Stimulated activated CD8-positive, alpha-beta memory T cell treated with anti-CD3 and anti-CD28 coated beads, Interleukin-7, amount 100 ng/mL, for 24 hours (primary cell): ENCODE measurements at places on chromosomes 13 and 19.

GRCh38 chr13:33207615-33207961 is 78.0 kb downstream of the STARD13 start:
- DNase-seq: no peak

- DNase-seq: no peak
These were observed 1.4 kb downstream of the SUGP2 start for GRCh38 chr19:19031891-19032290.

- peak; percentile 5 for DNase-seq
These were observed 9.8 kb downstream of the CLEC4M start for GRCh38 chr19:7772752-7773291.

DNA sequence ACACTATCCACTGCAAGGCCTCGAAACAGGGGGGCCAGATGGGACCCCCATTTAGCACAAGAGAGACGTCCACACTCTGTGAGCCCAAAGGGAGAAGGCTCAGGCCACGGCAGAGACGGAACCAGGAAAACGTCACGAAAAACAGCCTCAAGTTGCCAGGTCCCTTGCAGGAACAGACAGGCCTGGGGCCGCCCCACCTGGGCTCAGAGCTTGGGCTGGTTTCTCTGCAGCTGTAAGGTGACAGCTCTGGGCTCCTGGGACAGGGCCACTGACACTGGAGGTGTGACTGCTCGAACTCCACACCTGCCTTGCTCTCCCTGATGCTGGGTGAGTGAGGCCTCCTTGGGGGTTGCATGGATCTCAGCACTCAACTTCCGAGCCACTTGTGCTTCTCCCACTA is 3.2 kb downstream of the ZNF787 start:
- DNase-seq: no peak

GRCh38 chr13:65656740-65657329 is 1573.3 kb downstream of the PCDH9 start:
- no peak for DNase-seq

- no peak for DNase-seq
These were observed 26.4 kb upstream of the OLFM2 start for GRCh38 chr19:9962623-9963290.
